ENCODE measurements at places on chromosomes 6 and 20. TPM values are rescaled to one million over a fixed set of nuclear protein-coding genes. Genes with fewer than 3 reads are reported as not detected.

DNA sequence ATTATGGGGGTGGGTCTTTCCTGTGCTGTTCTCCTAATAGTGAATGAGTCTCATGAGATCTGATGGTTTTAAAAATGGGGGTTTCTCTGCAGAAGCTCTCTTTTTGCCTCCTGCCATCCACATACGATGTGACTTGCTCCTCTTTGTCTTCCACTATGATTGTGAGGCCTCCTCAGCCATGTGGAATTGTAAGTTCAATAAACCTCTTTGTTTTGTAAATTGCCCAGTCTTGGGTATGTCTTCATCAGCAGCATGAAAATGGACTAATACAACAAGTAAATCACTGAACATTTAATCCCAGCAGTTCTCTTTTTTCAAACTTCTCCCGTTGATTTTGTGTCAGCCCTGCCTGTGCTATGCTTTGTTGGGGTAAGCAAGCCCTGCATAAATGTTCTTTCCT lies 95.2 kb downstream of the FAM217A start:
- DNase-seq: no peak

GRCh38 chr6:43746613-43747102 lies 23.4 kb upstream of the VEGFA start:
- DNase-seq: no peak

GRCh38 chr20:11712639-11713160 lies 205.0 kb upstream of the BTBD3 start:
- DNase-seq: no peak

DNA sequence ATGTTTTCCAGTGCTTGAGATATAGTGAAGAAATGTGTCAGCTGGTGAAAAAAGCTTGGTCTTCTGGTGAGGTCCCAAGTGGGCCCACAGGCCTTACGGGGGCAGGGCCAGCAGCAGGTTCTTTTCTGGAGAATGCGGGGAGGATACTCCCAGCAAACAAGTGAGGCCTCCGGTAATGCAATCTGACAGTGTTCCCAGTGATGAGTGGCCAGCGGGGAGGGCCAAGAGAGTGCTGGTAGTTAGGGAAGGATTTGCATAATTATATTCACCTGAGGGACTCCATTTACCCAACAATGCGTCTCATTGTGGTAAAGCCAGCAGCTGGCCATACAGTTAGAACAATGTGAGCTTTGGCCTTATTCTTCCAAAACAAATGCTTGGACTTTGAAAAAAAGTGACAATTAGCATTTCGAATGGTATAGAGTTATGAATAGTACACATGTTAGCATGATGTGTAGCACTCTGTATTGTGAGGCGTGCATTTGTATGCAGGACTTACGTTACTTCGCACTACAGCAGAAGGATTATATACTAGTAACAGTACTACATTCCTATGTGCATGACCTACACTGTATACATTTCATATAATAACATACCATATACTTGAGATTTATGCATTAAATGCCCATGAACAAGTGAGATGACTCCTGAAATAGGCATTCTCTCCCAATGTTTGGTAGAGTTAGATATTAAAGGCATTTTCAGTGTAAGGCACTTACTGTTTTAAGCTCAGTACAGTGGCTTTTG lies 69.8 kb downstream of the MYB start:
- DNase-seq: no peak

DNA sequence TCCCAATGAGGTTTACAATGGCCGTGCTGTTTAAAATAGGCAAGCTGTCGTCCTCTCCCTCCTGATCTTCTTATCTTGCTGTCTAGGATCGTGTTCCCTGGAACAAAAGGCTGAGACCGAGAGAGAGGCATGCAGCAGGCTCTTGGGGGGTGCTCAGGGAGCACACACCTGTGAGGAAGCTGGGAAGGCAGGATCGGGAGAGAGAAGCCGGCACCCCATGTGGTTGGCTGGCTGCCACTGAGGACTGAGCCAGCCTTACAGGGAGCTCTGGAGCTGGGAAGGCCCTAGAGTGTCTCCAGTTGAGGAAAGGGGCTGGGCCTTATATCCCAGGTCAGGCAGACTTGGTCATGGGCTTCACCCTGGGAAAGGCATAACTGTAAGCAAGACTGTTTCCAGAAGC lies 184.2 kb downstream of the LY86 start:
- DNase-seq: no peak

GRCh38 chr20:57475388-57476083 lies 49.4 kb downstream of the CTCFL start:
- no peak for DNase-seq

- no peak for DNase-seq
Observed at GRCh38 chr20:62708591-62709536, at the start of gene NTSR1. Gene NTSR1, plus strand, starts transcription at chr20:62708836. Its CDS starts 372 bp downstream, at chr20:62709208.

DNA sequence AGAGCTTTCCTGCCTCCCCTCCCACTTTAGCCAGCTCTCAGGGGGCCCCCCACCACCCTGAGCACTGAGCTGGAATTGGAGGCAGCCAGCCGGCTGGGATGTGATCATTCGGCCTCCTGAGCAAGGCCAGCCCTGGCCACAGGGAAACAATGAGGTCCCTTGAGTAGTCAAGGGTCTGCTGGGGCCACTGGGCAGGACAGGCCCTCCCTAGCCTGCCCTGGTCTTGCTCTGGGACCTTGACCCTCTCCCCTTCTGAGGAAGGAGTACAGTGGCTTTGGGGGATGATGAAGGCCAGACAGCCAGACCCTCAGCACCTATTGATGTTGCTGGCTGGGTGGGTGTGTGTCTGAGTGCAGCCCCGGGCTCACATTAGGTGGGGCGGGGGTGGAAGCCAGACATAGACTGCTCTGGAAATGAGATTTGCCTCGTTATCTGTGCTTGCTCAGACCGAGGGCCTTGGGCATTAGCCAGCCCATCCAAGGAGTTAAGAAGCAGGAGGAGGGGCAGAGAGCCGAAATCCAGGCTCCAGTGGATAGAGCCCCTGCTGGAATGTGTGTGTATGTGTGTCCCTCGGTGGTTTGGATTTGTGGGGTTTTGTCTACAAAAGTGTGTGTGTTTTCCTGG lies 21.3 kb downstream of the CD40 start:
- DNase-seq: no peak

DNA sequence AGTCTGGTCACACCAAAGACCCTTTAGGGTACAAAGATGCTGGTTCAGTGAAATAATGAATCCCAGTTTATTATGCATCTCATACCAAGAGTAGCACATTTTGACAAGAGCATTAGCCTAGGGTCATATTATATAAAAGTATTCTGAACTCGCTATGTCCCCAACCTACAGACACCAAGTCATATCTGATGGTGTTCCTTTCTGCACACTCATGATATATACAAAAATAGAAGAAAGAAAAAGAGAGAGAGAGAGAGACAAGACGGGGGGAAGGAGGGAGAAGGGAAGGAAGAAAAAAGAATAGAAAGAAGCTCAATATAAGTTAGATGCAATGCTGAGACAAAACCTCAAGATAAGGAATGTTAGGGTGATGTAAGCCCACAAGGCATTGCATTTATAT lies 131.1 kb downstream of the DST start:
- no peak for DNase-seq

GRCh38 chr6:45808917-45809316 lies 206.7 kb downstream of the CLIC5 start:
- no peak for DNase-seq

GRCh38 chr6:16939839-16940238 lies 162.0 kb upstream of the STMND1 start:
- DNase-seq: no peak

GRCh38 chr6:40036186-40036585 lies 101.9 kb upstream of the MOCS1 start:
- no peak for DNase-seq

DNA sequence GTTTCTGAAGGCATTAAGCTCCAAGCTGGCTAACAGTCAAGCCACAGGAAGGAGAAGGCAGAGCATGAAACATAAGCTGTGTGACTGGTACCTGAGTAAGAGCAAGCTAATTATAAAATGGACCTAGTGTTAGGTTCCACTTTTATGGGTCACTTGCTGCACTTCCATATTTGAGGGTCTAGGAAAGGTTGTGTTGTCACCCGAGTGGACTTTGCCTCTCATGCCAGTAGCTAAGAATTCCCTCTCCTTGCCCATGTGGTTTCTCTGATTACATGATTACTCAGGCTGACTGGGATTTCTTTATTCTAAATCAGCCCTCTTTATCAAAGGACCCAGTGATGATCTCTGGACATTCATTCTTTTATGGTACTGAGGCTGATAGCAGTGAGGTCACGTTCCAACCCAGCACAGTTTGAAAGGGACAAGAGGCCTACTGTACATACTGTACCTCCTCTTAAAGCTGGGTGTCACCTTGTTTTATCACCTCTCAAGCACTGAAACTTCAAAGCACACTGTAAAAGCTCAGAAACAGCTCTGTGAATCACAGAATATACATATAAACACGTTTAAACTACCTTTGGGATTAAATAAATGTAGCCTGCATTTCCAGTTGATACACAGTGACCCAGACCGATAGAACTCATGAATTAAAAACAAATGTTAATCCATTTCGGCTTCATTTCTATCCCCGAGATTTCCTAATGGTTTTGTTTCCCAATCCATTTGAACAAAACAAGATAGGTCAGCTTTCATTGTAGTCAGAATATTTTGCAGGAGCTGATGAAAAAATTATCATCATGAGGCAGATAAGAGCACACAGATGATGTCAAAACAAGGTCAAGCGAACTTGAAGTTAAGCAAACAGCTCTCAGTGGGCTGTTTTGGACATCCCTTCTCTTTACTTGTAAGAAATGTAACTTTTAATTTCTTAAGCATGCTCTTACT lies 96.5 kb downstream of the ALDH8A1 start:
- no peak for DNase-seq

The PDSS2 gene
- total RNA-seq: 8.4 TPM

The CLDN20 gene
- 4.4 TPM for total RNA-seq

The HTR1E gene
- total RNA-seq: not detected

The RNF144B gene
- 13.2 TPM for total RNA-seq
